ENCODE measurements at places on chromosomes 4 and X. TPM values are rescaled to one million over a fixed set of nuclear protein-coding genes. Genes with fewer than 3 reads are reported as not detected.
A peak's percentile ranks its signal among the peaks of the same experiment; 100 is the strongest.

Gene RNF175
- not detected for total RNA-seq

Gene TBX22
- total RNA-seq: not detected

Gene TBC1D8B
- 6.6 TPM for total RNA-seq

Gene CD38
- 6.1 TPM for total RNA-seq

- H3K4me1 ChIP-seq: no peaks in the 10 kb centered on the region
- no peaks in the 10 kb centered on the region for H3K36me3 ChIP-seq
- H3K27me3 ChIP-seq: no peaks in the 10 kb centered on the region
These were observed 7.2 kb downstream of the P2RY8 start for GRCh38 chrX:1529756-1530155.

- no peak overlapping the region for H3K4me3 ChIP-seq
- H3K36me3 ChIP-seq: no peaks in the 10 kb centered on the region
- no peak overlapping the region for H3K27ac ChIP-seq
- no peaks in the 10 kb centered on the region for H3K27me3 ChIP-seq
These were observed 53.6 kb downstream of the CORIN start for GRCh38 chr4:47784222-47784621.

- no peak overlapping the region for H3K27ac ChIP-seq
- DNase-seq: no peak
- no peaks in the 10 kb centered on the region for H3K27me3 ChIP-seq
These were observed 23.1 kb upstream of the KLHL8 start for GRCh38 chr4:87243426-87244053.

DNA sequence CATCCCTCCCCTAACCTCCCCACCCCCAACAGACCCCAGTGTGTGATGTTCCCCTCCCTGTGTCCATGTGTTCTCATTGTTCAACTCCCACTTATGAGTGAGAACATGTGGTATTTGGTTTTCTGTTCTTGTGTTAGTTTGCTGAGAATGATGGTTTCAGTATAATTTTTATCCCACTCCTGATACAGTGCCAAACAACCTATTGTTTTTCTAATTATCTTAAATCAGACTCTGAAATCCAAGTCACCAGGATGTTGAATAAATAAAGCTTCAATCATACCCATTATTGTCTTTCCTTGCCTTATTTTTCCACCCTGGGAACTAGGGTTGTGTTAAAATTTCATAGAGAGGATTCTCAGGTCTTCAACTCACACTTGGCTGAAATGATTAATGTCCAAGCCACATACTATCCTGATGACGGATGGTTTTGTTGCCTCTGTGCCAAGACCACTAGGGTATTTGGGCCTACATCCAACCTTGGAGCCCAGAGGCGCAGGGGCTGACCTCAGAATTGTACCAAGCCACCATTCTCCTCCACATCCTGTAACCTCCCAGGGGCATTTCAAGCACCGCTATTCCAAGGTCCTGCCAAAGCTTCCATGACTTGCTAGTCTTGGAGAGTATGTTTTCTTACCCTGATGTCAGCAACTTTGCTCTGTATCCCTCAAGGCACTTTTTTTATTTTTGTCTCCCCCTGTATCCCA lies 332.4 kb downstream of the ARHGAP24 start:
- no peaks in the 10 kb centered on the region for H3K4me1 ChIP-seq
- H3K36me3 ChIP-seq: no peaks in the 10 kb centered on the region
- DNase-seq: no peak
- no peak overlapping the region for H3K27ac ChIP-seq
- H3K27me3 ChIP-seq: no peaks in the 10 kb centered on the region

- H3K27ac ChIP-seq: no peak overlapping the region
- no peak overlapping the region for H3K4me3 ChIP-seq
- no peaks in the 10 kb centered on the region for H3K4me1 ChIP-seq
- DNase-seq: no peak
- H3K27me3 ChIP-seq: no peaks in the 10 kb centered on the region
These were observed 99.2 kb downstream of the JADE1 start for GRCh38 chr4:128908735-128909134.

GRCh38 chr4:113979148-113979904 lies at the start of gene ARSJ:
Gene ARSJ (minus strand): TSS chr4:113979647. CDS start chr4:113978834, 813 bp downstream.
- no peaks in the 10 kb centered on the region for H3K36me3 ChIP-seq
- H3K4me3 ChIP-seq: peak within 1 kb of the TSS; percentile 67
- DNase-seq: peak; percentile 73
- H3K4me1 ChIP-seq: no peaks in the 10 kb centered on the region
- peak within 1 kb of the TSS; percentile 88 for H3K27ac ChIP-seq
- no peaks in the 10 kb centered on the region for H3K27me3 ChIP-seq

DNA sequence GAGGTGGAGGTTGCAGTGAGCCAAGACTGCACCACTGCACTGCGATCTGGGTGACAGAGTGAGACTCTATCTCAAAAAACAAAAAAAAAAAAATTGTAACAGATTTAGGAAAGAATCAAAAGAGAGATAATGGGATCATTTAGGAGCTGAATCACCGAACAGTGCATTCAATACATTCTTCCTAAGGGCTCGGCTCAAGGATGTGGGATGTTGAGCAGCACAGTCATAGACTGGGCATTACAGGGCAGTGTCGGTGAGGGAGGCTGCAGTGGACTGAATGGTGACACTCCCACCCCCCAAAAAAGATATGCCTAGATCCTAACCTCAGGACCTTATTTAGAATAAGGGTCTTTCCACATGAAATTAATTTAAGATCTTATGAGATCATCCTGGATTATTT lies 70.0 kb downstream of the EVC2 start:
- no peaks in the 10 kb centered on the region for H3K4me1 ChIP-seq
- no peak for DNase-seq
- no peak overlapping the region for H3K27ac ChIP-seq
- no peaks in the 10 kb centered on the region for H3K36me3 ChIP-seq
